Breast epithelium (tissue), 4 donors: ENCODE measurements at places on chromosomes 2 and 18. TPM values are rescaled to one million over a fixed set of nuclear protein-coding genes. Genes with fewer than 3 reads are reported as not detected.

GRCh38 chr2:121242976-121243375 lies 42.0 kb downstream of the TFCP2L1 start:
- DNase-seq, result no peak
- H3K4me3 ChIP-seq, result no peak overlapping the region
- H3K27ac ChIP-seq, result no peak overlapping the region
- no peaks in the 10 kb centered on the region for H3K36me3 ChIP-seq

The PUM2 gene
- total RNA-seq, result 92.8 TPM

The GALR1 gene
- under 0.01 TPM for total RNA-seq

DNA sequence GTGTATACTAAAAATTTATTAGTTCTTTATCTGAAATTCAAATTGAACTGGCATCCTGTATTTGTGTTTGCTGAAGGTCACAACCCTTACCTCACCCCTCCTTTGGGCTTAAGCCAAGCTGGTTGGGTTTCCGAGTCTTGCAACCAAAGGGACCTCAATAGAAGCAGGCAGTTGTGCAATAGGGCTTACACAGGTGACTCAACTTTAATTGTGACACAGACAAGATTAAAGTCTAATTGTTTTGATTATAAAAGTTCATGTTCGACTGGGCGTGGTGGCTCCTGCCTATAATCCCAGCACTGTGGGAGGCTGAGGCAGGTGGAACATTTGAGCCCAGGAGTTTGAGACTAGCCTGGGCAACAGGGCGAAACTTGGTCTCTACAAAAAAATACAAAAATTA lies 71.5 kb downstream of the RAB31 start:
- no peak overlapping the region for H3K27ac ChIP-seq
- H3K27me3 ChIP-seq, result no peaks in the 10 kb centered on the region
- H3K36me3 ChIP-seq, result no peaks in the 10 kb centered on the region
- no peak for DNase-seq

GRCh38 chr2:211903961-211904360 lies 634.6 kb downstream of the ERBB4 start:
- no peak for DNase-seq
- H3K27me3 ChIP-seq, result no peaks in the 10 kb centered on the region
- no peak overlapping the region for H3K4me3 ChIP-seq
- H3K4me1 ChIP-seq, result no peaks in the 10 kb centered on the region
